ENCODE measurements at places on chromosomes 1 and 21.

DNA sequence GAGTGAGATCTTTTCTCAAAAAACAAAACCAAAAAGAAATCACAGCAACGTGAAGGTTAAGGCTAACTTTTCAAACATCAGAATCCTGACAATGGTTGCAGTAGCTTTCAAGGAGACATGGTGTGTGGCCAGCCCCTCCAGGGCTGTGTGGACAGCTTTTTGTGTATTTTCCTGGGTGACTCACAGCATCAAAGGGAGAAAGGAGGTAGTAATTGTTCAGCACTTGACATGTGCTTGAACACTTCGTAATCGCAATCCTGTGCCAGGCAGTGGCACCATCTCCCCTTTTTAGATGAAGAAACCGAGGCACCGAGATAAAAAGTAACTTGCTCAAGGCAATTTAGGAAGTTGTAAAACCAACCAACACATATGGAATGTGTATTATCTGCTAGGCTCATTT is 10.3 kb downstream of the NBL1 start:
- no peak for DNase-seq

GRCh38 chr1:153357076-153357852 is 390 bp upstream of the S100A9 start:
- DNase-seq: no peak

GRCh38 chr1:169750041-169750440 is 16.2 kb upstream of the SELE start:
- no peak for DNase-seq

- DNase-seq: no peak
Observed at GRCh38 chr1:77975907-77976306, 3.0 kb downstream of the FUBP1 start.

Measured in activated T-cell treated with anti-CD3 and anti-CD28 coated beads for 48 hours (primary cell).